Right lung (tissue), 10 donors: ENCODE measurements at places on chromosomes 1 and 21. TPM values are rescaled to one million over a fixed set of nuclear protein-coding genes. Genes with fewer than 3 reads are reported as not detected.

- DNase-seq, result no peak
These were observed 264.3 kb downstream of the PTPRU start for GRCh38 chr1:29500651-29501050.

GRCh38 chr1:237164406-237165352 lies 122.7 kb downstream of the RYR2 start:
- no peak for DNase-seq

S100A1 gene
- 1.6 TPM for polyA plus RNA-seq

- DNase-seq, result no peak
These were observed 63.4 kb downstream of the MAGI3 start for GRCh38 chr1:113453771-113454083.
